H9 (cell line): ENCODE measurements at places on chromosomes 7 and 10. TPM values are rescaled to one million over a fixed set of nuclear protein-coding genes. Genes with fewer than 3 reads are reported as not detected.

GRCh38 chr10:78944723-78945312 is 123.9 kb upstream of the ZMIZ1 start:
- H3K4me3 ChIP-seq = no peak overlapping the region
- peaks cover 5% of the 10 kb centered on the region; the same call in 2 of the 3 replicates for H3K36me3 ChIP-seq
- DNase-seq = no peak
- H3K27ac ChIP-seq = no peak overlapping the region

PHKG1 gene
- total RNA-seq = 0.42 and 0.64 TPM in 2 replicates

DNA sequence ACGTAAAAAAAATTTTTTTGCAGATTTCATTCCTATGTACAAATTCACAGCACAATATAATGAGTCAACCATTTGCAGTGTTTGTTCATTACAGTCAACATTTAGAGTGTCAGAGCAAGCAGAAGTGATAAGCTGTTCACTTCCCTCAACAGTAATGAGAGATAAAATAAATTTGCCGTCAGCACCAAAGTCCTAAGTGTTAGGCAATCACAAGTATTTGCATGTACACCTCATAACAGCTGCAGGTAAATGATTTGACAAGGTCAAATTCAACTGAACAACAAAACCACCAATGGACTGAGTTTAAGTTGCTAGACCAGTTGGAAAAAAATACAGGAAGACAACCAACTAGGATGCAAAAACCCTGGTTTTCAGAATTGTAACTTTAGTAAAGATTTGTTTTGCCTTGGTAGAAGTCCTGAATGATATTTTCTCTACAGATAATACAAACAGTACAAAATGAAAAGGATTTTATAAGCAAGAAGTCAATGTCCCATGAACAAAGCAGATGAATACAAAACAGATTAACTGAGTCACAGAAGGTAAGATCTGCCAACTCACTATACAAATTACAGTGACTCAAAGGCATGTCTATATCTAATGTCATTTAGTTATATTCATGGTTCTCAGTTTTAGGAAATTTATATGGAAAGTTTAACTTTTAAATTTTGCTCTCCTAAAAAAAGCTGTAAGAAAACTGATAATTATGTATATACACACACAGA is 10.4 kb downstream of the RAPGEF5 start:
- no peak overlapping the region for H3K27ac ChIP-seq
- no peak for DNase-seq
- H3K4me1 ChIP-seq = peaks cover 9% of the 10 kb centered on the region
- H3K27me3 ChIP-seq = no peaks in the 10 kb centered on the region
- no peak overlapping the region for H3K4me3 ChIP-seq
- peaks cover 5% of the 10 kb centered on the region for H3K36me3 ChIP-seq

DRGX gene
- total RNA-seq = not detected in 2 replicates

DNA sequence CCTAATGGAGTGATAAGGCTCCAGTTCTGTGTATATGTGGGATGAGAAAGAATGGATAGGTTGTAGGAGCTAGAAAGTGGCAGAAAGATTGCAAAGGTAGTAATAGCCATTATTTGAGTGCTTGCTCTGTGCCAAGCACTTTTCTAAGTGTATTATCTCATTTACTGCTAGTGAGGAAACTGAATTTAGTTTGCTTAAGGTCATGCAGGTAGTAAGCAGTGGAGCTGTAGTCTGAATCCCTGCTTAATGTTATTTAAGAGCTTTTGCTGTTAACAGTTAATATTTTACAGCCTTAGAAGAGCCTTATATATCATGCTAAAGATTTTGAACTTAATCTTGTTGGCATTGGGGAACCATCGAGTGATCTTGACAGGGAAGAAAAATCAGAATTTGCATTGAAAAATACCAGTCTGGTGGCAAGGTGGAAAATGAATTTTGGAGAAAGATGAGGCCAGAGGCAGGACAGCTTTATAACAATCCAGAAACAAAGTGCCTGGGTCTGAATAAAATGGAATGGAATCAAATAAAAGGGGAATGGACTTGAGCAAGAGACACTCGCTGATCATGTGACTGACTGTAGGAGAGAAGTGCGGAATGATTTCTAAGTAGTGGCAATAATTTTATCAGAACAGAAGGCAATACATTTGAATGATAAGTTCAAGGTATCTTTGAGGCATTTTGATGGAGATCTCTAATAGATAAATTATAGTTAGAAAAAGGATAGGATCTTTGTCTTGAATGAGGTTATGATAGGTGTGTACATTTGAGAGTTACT is 15.2 kb downstream of the CAPZA2 start:
- H3K27me3 ChIP-seq = no peaks in the 10 kb centered on the region
- no peak for DNase-seq
- no peak overlapping the region for H3K27ac ChIP-seq
- no peak overlapping the region for H3K4me3 ChIP-seq

MLXIPL gene
- 5.5 and 6.1 TPM in 2 replicates for total RNA-seq

DNA sequence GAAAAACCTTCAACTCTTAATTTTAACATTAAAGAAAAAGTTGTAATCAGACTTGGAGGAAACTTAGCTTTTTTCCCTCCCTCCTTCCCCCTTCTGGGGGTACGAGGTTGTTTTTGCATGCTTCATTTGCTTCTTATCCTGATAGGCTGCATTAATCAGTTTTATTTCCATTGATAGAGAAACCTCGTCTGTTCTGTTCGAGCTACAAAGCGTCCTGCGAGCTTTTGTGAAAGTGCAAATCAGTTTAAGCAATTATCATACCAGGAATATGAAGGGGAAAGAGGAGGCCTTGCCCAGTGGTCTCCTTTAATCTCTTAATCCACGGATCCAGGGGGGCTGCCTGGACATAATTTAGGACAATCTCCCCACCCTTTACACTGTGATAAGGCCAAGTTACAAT is 7.5 kb downstream of the EMX2 start:
- no peak overlapping the region for H3K4me3 ChIP-seq
- H3K27ac ChIP-seq = no peak overlapping the region
- H3K27me3 ChIP-seq = peaks cover 98% of the 10 kb centered on the region
- no peaks in the 10 kb centered on the region for H3K36me3 ChIP-seq
- no peaks in the 10 kb centered on the region; the same call in 1 of the 2 replicates for H3K4me1 ChIP-seq

- no peak overlapping the region for H3K4me3 ChIP-seq
- H3K36me3 ChIP-seq = no peaks in the 10 kb centered on the region
- H3K27ac ChIP-seq = no peak overlapping the region
- DNase-seq = no peak
These were observed 75.9 kb upstream of the SLF2 start for GRCh38 chr10:100836891-100837290.

- H3K4me1 ChIP-seq = no peaks in the 10 kb centered on the region
- no peak overlapping the region for H3K4me3 ChIP-seq
- H3K27ac ChIP-seq = no peak overlapping the region
- no peaks in the 10 kb centered on the region for H3K27me3 ChIP-seq
These were observed 775.1 kb downstream of the GATA3 start for GRCh38 chr10:8829592-8829991.

GRCh38 chr7:99008181-99008631 is 129.9 kb downstream of the TRRAP start:
- H3K36me3 ChIP-seq = peaks cover 38% of the 10 kb centered on the region; the same call in 2 of the 3 replicates
- H3K4me1 ChIP-seq = no peaks in the 10 kb centered on the region
- no peak overlapping the region for H3K4me3 ChIP-seq
- DNase-seq = no peak
- H3K27me3 ChIP-seq = no peaks in the 10 kb centered on the region

OR2F1 gene
- total RNA-seq = not detected in 2 replicates

ITGA8 gene
- not detected in 2 replicates for total RNA-seq

DNA sequence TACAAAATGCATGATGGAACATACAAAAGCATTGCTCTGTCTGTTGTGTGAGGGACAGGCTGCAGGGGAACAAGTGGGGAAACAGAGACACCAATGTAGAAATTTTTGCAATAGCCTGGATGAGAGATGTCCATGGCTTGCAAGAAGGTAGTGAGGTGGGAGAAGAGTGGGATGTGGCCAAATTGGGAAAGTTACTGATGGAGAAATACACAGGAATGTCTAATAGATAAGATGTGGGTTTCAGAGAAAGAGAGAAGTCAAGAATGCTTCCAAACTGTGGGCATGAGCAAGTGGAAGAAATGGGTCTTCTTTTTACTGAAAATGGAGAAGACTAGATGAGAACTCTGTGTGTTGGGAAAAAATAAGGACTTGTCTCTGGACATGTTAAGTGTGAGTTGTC is 592.7 kb downstream of the TNS3 start:
- H3K4me1 ChIP-seq = no peaks in the 10 kb centered on the region
- H3K27me3 ChIP-seq = no peaks in the 10 kb centered on the region
- no peak for DNase-seq
- H3K27ac ChIP-seq = no peak overlapping the region

- no peak for DNase-seq
- H3K36me3 ChIP-seq = no peaks in the 10 kb centered on the region
These were observed 72.5 kb downstream of the GOLGA7B start for GRCh38 chr10:97922022-97922758.

DNA sequence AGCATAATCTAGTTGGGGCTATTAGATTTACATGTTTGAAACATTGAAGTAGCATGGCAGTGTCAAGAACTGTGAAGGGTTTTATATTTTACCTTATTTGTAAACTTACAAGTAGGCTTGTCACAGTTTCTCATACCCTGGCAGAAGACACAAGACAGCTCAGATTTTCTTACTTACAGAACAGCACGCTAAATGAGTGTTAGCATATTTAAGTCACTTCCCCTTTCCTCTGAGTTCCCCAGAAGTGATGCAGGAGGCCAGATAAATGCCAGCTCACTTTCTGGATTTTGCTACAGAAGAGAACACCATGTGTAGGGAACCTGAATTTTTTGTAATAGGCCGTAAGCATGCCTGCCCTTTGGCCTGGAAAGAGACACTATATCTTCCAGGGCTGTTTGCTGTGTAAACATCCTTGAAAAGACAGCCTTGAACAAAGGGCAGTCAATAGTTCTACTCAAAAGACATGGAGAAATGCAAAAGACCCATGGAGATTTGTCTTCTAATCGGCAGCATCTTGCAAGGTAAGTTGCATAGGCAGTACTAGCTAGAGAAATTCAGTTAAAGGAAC is 279.1 kb downstream of the PHF14 start:
- H3K27me3 ChIP-seq = no peaks in the 10 kb centered on the region
- H3K4me1 ChIP-seq = no peaks in the 10 kb centered on the region
- H3K36me3 ChIP-seq = no peaks in the 10 kb centered on the region
- H3K27ac ChIP-seq = no peak overlapping the region
- H3K4me3 ChIP-seq = no peak overlapping the region

DNA sequence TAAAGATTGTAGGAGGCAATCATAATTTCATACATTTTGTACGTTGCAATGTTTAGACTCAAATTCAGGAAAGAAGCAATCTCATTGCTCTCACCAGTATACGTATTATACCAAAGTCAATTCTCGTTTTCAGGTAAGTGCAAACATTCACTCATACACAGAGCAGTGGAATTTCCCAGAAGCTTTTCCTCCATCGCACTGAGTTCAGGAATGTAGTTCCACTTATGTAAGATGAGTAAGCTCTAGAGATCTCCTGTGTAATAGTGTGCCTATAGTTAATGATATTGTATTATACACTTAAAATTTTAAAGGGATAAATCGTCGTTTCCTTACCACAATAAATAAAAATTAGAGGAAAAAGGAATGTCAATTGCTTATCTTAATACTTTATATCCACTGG is 470.8 kb upstream of the KCND2 start:
- no peaks in the 10 kb centered on the region for H3K36me3 ChIP-seq
- no peak overlapping the region for H3K27ac ChIP-seq
- H3K4me1 ChIP-seq = no peaks in the 10 kb centered on the region

GRCh38 chr7:327233-327931 is 37.4 kb downstream of the FOXL3 start:
- no peaks in the 10 kb centered on the region for H3K27me3 ChIP-seq
- H3K4me1 ChIP-seq = no peaks in the 10 kb centered on the region
- no peaks in the 10 kb centered on the region; the same call in 2 of the 3 replicates for H3K36me3 ChIP-seq
- H3K27ac ChIP-seq = no peak overlapping the region
- H3K4me3 ChIP-seq = no peak overlapping the region
- no peak for DNase-seq

MACC1 gene
- 9.8 and 11.0 TPM in 2 replicates for total RNA-seq

- H3K27me3 ChIP-seq = no peaks in the 10 kb centered on the region
- peaks cover 2% of the 10 kb centered on the region; the same call in 1 of the 2 replicates for H3K4me1 ChIP-seq
- no peak overlapping the region for H3K4me3 ChIP-seq
- peak; percentile 54 for DNase-seq
These were observed 33.4 kb upstream of the VWDE start for GRCh38 chr7:12436896-12437535.

PDK4 gene
- total RNA-seq = not detected in 2 replicates

- H3K36me3 ChIP-seq = peaks cover 24% of the 10 kb centered on the region
- no peak for DNase-seq
- no peaks in the 10 kb centered on the region; the same call in 1 of the 2 replicates for H3K4me1 ChIP-seq
- H3K4me3 ChIP-seq = no peak overlapping the region
- H3K27me3 ChIP-seq = no peaks in the 10 kb centered on the region
These were observed 17.1 kb downstream of the WAPL start for GRCh38 chr10:86504510-86504909.

ACTL6B gene
- 0.33 and 0.50 TPM in 2 replicates for total RNA-seq

GRCh38 chr10:111126077-111126476 is 49.2 kb downstream of the ADRA2A start:
- no peak overlapping the region for H3K27ac ChIP-seq
- H3K4me3 ChIP-seq = no peak overlapping the region
- no peak for DNase-seq
- no peaks in the 10 kb centered on the region for H3K36me3 ChIP-seq
- peaks cover 2% of the 10 kb centered on the region for H3K4me1 ChIP-seq

GRCh38 chr7:41774966-41775365 is 72.1 kb upstream of the INHBA start:
- H3K4me3 ChIP-seq = no peak overlapping the region
- H3K36me3 ChIP-seq = no peaks in the 10 kb centered on the region; the same call in 1 of the 2 replicates
- no peaks in the 10 kb centered on the region for H3K27me3 ChIP-seq
- no peak for DNase-seq
- H3K27ac ChIP-seq = no peak overlapping the region
- H3K4me1 ChIP-seq = no peaks in the 10 kb centered on the region

GRCh38 chr7:130129011-130129411 is 58.7 kb downstream of the KLHDC10 start:
- no peak overlapping the region for H3K4me3 ChIP-seq
- no peak overlapping the region for H3K27ac ChIP-seq
- H3K27me3 ChIP-seq = no peaks in the 10 kb centered on the region
- H3K4me1 ChIP-seq = no peaks in the 10 kb centered on the region
- peaks cover 11% of the 10 kb centered on the region; the same call in 2 of the 3 replicates for H3K36me3 ChIP-seq
- no peak for DNase-seq

GRCh38 chr7:156478486-156478885 is 162.1 kb upstream of the RNF32 start:
- DNase-seq = no peak
- H3K36me3 ChIP-seq = no peaks in the 10 kb centered on the region
- H3K4me1 ChIP-seq = no peaks in the 10 kb centered on the region

- no peaks in the 10 kb centered on the region for H3K27me3 ChIP-seq
- H3K4me3 ChIP-seq = no peak overlapping the region
- no peak for DNase-seq
These were observed 33.7 kb downstream of the BAMBI start for GRCh38 chr10:28711041-28711440.

CYP26C1 gene
- total RNA-seq = 0.42 and 0.79 TPM in 2 replicates
